Activated T-helper 17 cell treated with anti-CD3 and anti-CD28 coated beads, Interleukin-2, amount 50 U/mL, for 72 hours (primary cell): ENCODE measurements at places on chromosomes 1 and 21. TPM values are rescaled to one million over a fixed set of nuclear protein-coding genes. Genes with fewer than 3 reads are reported as not detected.

- peak; percentile 34 for ATAC-seq
Observed at GRCh38 chr21:29164323-29164942, 34.0 kb downstream of the MAP3K7CL start.

DNA sequence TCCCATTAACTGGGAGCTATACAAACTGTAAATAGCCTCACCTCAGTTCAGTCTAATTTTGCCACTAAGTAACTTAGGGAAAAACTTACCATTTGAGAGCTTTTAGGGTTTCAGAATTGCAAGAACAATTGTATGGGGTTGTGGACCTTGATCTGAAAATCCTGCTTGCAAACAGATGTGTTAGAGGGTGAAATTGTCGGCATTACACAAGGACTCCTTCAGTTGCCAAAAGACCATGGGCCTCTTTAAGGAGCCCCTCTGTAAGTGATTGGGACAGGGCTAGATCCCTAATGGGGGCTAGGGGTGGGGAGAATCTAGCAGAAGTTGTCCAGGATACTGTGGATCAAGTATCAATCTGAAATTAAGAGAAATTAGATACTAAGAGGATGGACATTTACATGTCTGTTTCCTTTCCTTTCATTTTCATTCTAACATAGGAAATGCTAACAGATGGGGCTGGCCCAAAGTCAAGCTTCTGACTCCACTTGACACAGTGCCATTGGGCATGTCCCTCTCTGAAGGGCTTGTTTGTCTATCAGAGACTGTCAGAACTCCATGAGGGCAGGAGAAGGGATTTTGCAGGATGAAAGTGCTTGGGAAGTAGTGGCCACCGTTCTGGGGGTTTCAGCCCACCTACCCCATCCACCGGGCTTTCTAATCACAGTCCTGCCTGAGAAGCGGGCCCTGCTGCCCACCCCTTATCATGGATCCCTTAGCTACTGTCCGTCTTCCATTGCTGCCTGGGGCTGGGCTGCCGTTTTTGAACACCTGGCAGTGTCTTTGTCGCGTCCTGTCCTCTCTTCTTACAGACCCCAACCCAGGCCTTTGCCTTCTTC lies 54.7 kb downstream of the STUM start:
- ATAC-seq, result no peak

- ATAC-seq, result no peak
Observed at GRCh38 chr1:177411381-177411780, 240.6 kb downstream of the BRINP2 start.

- no peak for ATAC-seq
Observed at GRCh38 chr21:42929969-42930368, 4.5 kb upstream of the ERVH48-1 start.

GRCh38 chr1:1989789-1990188 lies 13.8 kb downstream of the CFAP74 start:
- ATAC-seq, result no peak

DNA sequence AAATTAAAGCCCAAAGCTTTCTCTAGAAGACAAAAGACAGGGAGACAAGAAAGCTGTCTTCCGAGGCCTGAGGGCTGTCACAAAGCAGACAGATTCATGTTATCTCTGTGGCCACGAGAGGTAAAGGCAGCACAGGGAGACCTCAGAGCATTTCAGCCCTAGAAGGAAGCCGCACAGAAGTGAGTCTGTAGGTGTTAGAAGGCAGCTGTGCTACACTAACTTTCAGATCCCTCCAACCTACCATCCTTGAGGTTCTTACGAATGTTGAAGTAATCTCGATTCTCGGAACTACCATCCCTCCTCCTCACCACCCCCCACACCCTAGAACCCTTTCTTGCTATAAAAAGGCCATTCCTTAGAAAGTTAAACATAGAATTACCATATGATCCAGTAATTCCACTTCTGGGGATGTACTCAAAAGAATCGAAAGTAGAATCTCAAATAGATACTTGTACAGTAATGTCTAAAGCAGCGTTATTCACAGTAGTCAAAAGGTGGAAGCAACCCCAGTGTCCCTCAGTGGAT lies 21.5 kb upstream of the LYST start:
- peak; percentile 80 for ATAC-seq

- ATAC-seq, result peak; percentile 92
Observed at GRCh38 chr1:45543581-45544417, 6.8 kb upstream of the AKR1A1 start.

DNA sequence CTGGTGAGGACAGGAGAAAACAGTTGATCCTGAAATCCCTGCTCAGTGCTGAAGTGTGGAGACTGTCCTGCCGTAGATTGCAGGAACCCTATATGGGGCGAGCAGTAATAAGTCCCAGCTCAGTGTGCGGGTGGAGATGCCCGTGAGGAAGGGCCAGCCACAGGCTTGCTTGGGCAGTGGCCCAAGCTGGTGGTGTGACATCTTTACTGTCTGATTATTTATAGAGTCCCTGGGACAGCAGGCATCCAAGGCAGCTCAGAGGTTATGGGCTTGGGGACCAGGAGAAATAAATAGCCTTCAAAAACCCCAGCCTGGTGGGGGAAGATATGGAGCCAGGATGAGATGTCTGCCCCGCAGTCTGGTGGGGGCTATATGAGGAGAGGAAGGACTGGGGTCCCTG lies 170.7 kb upstream of the POU3F1 start:
- no peak for ATAC-seq

The SPATA21 gene
- 0.08 TPM for total RNA-seq
